ENCODE measurements at places on chromosomes 7 and 10.

DNA sequence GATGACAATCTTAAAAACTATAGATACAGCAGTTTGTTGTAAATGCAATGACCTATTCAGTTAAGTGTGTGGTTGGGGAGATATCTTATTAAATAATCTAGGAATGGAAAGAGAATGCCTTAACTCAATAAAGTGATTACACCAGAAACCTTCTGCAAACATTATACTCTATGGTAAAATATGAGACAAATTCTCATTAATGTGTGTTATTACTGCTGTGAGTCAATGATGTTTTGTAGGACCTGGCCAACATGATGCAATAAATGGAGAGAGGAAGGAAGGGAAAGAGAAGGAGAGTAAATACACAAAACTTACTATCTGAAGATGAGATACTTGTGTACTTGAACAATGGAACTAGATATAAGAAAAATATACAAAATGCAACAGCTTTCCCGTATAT lies 25.1 kb downstream of the MKX start:
- no peaks in the 10 kb centered on the region for H3K4me1 ChIP-seq
- H3K4me3 ChIP-seq = no peak overlapping the region
- no peak overlapping the region for H3K27ac ChIP-seq
- H3K36me3 ChIP-seq = no peaks in the 10 kb centered on the region

- H3K27ac ChIP-seq = no peak overlapping the region
- no peak overlapping the region for H3K4me3 ChIP-seq
- H3K4me1 ChIP-seq = peaks cover 4% of the 10 kb centered on the region
- H3K27me3 ChIP-seq = peaks cover 17% of the 10 kb centered on the region
These were observed 246.9 kb downstream of the NSUN6 start for GRCh38 chr10:18404530-18404929.

GRCh38 chr10:101536800-101537199 lies 51.3 kb downstream of the POLL start:
- H3K27ac ChIP-seq = no peak overlapping the region
- DNase-seq = peak; percentile 39
- no peaks in the 10 kb centered on the region for H3K36me3 ChIP-seq

GRCh38 chr7:154928136-154929005 lies 74.6 kb downstream of the PAXIP1 start:
- H3K27ac ChIP-seq = peak overlapping the region; percentile 61
- peak; percentile 91 for DNase-seq
- H3K36me3 ChIP-seq = no peaks in the 10 kb centered on the region
- peaks cover 4% of the 10 kb centered on the region for H3K4me1 ChIP-seq

DNA sequence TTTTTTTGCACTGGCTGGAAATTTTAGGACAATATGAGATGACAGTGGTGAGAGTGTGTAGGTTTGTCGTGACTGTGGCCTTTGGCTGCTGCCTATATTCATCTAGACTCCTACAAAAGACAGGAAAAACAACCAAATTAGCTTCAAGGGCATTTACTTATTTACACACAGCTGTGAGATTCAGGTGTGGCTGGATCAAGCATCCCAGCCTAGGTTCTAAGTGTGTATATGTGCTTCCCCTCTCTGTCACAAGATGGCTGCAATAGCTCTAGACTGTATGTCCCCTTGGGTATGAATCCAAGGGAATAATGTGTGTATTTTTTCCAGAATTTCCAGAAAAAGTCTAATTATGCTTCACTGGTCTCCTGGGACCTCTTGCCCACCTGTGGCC lies 25.5 kb upstream of the INPP5A start:
- no peak overlapping the region for H3K27ac ChIP-seq
- DNase-seq = no peak
- peaks cover 16% of the 10 kb centered on the region for H3K4me1 ChIP-seq
- no peaks in the 10 kb centered on the region for H3K36me3 ChIP-seq
- H3K4me3 ChIP-seq = no peak overlapping the region

GRCh38 chr7:1809601-1810258 lies 139.7 kb downstream of the ELFN1 start:
- H3K27me3 ChIP-seq = no peaks in the 10 kb centered on the region
- H3K36me3 ChIP-seq = no peaks in the 10 kb centered on the region
- H3K27ac ChIP-seq = no peak overlapping the region

GRCh38 chr10:59976909-59977308 lies 70.6 kb upstream of the CCDC6 start:
- no peaks in the 10 kb centered on the region for H3K36me3 ChIP-seq
- no peak overlapping the region for H3K27ac ChIP-seq
- no peak overlapping the region for H3K4me3 ChIP-seq
- no peaks in the 10 kb centered on the region for H3K4me1 ChIP-seq
- no peaks in the 10 kb centered on the region for H3K27me3 ChIP-seq

GRCh38 chr7:111846898-111847297 lies 284.6 kb upstream of the IMMP2L start:
- H3K4me3 ChIP-seq = no peak overlapping the region
- H3K4me1 ChIP-seq = no peaks in the 10 kb centered on the region
- H3K27me3 ChIP-seq = no peaks in the 10 kb centered on the region

GRCh38 chr10:28738200-28738599 lies 60.9 kb downstream of the BAMBI start:
- no peak overlapping the region for H3K4me3 ChIP-seq
- no peaks in the 10 kb centered on the region for H3K27me3 ChIP-seq
- H3K4me1 ChIP-seq = peaks cover 11% of the 10 kb centered on the region
- H3K27ac ChIP-seq = no peak overlapping the region

DNA sequence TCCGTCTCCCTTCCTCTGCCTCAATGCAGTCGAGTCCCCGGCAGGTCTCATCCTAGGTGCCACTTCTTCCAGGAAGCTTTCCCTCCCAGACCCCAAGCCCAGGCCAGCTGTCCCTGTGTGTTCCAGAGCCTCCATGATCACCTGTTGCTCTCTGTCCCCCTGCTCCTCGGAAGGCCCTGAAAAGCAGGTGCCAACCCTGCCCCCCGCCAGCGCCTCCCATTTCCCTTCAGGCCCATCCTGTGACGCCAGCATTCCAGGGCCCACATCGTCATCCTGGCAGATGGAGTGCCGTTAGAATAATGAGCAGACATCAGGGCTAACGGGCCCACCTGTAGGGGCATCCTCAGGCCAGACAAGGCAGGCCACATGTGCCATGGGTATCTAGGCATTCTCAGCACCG lies 253.0 kb upstream of the PPP2R2D start:
- H3K27ac ChIP-seq = no peak overlapping the region
- no peak for DNase-seq
- no peak overlapping the region for H3K4me3 ChIP-seq
- no peaks in the 10 kb centered on the region for H3K27me3 ChIP-seq

DNA sequence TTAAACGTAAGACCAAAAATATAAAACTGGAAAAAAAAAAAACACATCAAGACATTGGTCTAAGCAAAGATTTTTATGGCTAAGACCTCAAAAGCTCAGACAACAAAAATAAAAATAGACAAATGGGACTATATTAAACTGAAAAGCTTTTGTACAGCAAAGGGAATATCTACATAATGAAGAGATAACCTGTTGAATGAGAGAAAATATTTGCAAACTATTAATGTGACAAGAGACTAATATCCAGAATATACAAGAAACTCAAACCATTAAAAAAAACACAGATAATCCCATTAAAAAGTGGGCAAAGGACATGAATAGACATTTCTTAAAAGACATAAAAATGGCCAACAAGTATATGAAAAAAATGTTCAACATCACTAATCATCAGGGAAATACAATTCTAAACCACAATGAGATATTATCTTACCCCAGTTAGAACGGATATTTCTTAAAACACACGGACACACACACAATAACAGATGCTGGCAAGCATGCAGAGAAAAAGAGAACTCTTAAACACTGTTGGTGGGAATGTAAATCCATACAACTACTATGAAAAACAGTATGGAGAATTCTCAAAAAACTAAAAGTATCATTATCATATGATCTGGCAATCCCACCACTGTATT lies 28.8 kb downstream of the CNOT4 start:
- H3K36me3 ChIP-seq = no peaks in the 10 kb centered on the region
- no peak overlapping the region for H3K27ac ChIP-seq
- H3K27me3 ChIP-seq = no peaks in the 10 kb centered on the region
- no peaks in the 10 kb centered on the region for H3K4me1 ChIP-seq

GRCh38 chr7:31883761-31884164 lies 186.4 kb downstream of the PDE1C start:
- no peak for DNase-seq
- no peaks in the 10 kb centered on the region for H3K4me1 ChIP-seq
- no peak overlapping the region for H3K4me3 ChIP-seq
- H3K27ac ChIP-seq = no peak overlapping the region

GRCh38 chr7:70384891-70385290 lies 747.1 kb upstream of the GALNT17 start:
- no peak overlapping the region for H3K27ac ChIP-seq
- H3K27me3 ChIP-seq = no peaks in the 10 kb centered on the region
- no peaks in the 10 kb centered on the region for H3K36me3 ChIP-seq
- no peaks in the 10 kb centered on the region for H3K4me1 ChIP-seq
- H3K4me3 ChIP-seq = no peak overlapping the region
- no peak for DNase-seq

- no peaks in the 10 kb centered on the region for H3K27me3 ChIP-seq
- H3K36me3 ChIP-seq = no peaks in the 10 kb centered on the region
- no peak for DNase-seq
These were observed 229.6 kb downstream of the NSUN6 start for GRCh38 chr10:18421726-18422293.

- no peaks in the 10 kb centered on the region for H3K36me3 ChIP-seq
- H3K27me3 ChIP-seq = no peaks in the 10 kb centered on the region
- no peak overlapping the region for H3K4me3 ChIP-seq
- peaks cover 4% of the 10 kb centered on the region for H3K4me1 ChIP-seq
These were observed 190.9 kb downstream of the RNLS start for GRCh38 chr10:88392222-88392621.

GRCh38 chr10:61138708-61139591 lies 195.0 kb upstream of the RHOBTB1 start:
- no peaks in the 10 kb centered on the region for H3K27me3 ChIP-seq
- no peaks in the 10 kb centered on the region for H3K4me1 ChIP-seq
- DNase-seq = no peak
- H3K27ac ChIP-seq = no peak overlapping the region

DNA sequence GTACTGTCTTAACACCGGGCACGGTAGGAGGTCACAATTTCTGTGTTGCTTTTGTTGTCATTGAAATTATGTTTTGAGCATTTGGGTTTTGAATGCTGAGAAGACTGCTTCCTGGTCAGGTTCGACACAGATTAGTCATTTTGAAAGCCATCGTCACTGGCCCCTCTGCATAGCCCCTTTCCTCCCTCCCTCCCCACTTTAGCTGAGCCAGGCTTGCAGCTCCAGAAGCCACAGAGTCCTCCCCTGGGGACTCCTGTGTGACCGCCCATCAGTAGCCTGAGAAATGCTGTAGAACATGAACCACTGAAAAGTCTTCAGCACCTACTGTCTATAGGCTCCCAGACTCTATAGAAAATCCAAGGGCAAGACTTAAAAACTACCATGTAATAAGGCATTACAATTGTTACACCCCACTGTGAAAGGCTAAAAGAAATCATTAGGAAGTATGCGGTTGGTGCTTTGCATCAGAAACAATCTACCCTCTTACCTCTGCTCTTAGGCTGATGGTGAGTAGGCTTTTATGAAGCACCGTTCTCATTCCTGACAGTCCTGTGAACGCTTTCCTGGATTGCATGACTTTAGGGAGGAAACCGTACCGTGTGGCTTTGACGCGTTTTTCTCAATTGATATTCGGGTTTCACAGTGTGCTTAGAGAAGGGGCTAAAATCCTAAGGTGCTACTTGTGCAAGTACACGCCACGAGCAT lies 24.8 kb downstream of the JCAD start:
- H3K27me3 ChIP-seq = no peaks in the 10 kb centered on the region
- H3K4me1 ChIP-seq = no peaks in the 10 kb centered on the region
- no peak for DNase-seq
- no peak overlapping the region for H3K27ac ChIP-seq
- H3K4me3 ChIP-seq = no peak overlapping the region

- H3K4me1 ChIP-seq = no peaks in the 10 kb centered on the region
- DNase-seq = no peak
- H3K27ac ChIP-seq = no peak overlapping the region
- no peak overlapping the region for H3K4me3 ChIP-seq
These were observed 44.1 kb downstream of the MTURN start for GRCh38 chr7:30178748-30179436.

GRCh38 chr7:140222814-140223213 lies 46.0 kb upstream of the KDM7A start:
- no peaks in the 10 kb centered on the region for H3K36me3 ChIP-seq
- H3K4me3 ChIP-seq = no peak overlapping the region
- no peak overlapping the region for H3K27ac ChIP-seq
- DNase-seq = no peak
- H3K27me3 ChIP-seq = no peaks in the 10 kb centered on the region
- no peaks in the 10 kb centered on the region for H3K4me1 ChIP-seq

DNA sequence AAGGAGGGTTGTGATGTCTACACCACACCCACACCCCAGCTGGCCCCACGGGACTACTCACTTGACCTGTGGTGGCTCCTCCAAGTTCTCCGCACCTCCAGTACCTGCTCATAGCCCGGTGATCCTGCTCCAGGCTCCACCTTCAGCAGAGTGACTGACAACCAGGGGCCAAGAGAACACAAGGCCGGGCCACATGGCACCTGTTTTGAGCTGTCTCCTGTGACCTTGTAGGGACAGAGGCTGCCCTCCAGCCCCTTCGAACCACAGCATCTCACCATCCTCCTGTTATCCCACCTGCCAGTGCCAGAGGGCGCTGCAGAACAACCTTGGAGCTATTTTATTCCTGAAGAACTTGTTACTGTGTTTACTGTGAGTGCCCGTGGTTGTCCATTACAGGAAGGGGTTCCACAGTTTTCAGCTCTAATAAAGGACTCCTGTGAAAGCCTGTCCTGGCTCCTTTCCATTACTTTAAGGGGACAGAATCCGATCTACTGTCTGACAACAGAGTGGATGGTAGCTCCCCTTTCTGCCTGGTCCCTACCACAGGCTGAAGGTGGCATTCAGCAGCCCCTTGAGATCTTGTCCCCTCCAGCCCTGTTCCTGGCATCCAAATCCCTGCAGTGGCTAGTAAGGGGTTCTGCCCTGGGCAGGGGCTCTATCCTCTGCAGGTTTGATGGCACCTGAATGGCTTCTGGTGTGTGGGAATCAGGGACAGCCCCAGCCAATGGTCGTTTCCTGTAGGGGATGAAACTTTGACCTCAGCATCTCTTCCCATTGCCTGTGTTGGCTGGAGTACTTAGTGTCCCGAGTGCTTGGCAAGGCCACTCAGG lies 50.8 kb downstream of the C10orf120 start:
- DNase-seq = peak; percentile 49
- peaks cover 65% of the 10 kb centered on the region for H3K27me3 ChIP-seq
- no peak overlapping the region for H3K4me3 ChIP-seq
- no peaks in the 10 kb centered on the region for H3K4me1 ChIP-seq
- no peak overlapping the region for H3K27ac ChIP-seq

- H3K27me3 ChIP-seq = no peaks in the 10 kb centered on the region
- H3K27ac ChIP-seq = no peak overlapping the region
- H3K4me1 ChIP-seq = peaks cover 6% of the 10 kb centered on the region
- H3K36me3 ChIP-seq = no peaks in the 10 kb centered on the region
- no peak for DNase-seq
- no peak overlapping the region for H3K4me3 ChIP-seq
These were observed 175.0 kb downstream of the CCDC71L start for GRCh38 chr7:106485919-106486318.

GRCh38 chr10:31929261-31930022 lies 811 bp upstream of the ARHGAP12 start:
- peak overlapping the region; percentile 81 for H3K4me3 ChIP-seq
- H3K27ac ChIP-seq = peak overlapping the region; percentile 98
- H3K36me3 ChIP-seq = no peaks in the 10 kb centered on the region
- peaks cover 58% of the 10 kb centered on the region for H3K4me1 ChIP-seq
